KG1 (cell line): ENCODE measurements at places on chromosomes 16 and 17.

GRCh38 chr17:81322271-81323082 is 27.4 kb upstream of the SLC38A10 start:
- DNase-seq, result no peak

DNA sequence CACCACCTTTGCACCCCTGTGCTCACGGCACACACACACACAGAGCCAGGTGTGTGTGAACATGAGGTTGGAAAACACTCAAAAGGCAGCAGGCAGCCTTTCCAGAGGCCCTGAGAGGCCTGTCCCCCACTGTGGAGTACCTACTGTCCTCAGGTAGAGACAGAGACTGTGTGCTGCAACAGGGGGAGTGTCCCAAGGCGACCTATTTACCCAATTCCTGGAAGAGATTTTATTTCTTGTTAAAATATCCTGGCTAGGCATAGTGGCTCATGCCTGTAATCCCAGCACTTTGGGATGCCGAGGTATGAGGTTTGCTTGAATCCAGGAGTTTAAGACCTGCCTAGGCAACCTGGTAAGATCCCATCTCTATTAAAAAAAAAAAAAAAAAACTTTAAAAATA is 108.5 kb downstream of the COPRS start:
- no peak for DNase-seq

GRCh38 chr17:27384261-27384701 is 72.0 kb upstream of the KSR1 start:
- DNase-seq, result no peak

DNA sequence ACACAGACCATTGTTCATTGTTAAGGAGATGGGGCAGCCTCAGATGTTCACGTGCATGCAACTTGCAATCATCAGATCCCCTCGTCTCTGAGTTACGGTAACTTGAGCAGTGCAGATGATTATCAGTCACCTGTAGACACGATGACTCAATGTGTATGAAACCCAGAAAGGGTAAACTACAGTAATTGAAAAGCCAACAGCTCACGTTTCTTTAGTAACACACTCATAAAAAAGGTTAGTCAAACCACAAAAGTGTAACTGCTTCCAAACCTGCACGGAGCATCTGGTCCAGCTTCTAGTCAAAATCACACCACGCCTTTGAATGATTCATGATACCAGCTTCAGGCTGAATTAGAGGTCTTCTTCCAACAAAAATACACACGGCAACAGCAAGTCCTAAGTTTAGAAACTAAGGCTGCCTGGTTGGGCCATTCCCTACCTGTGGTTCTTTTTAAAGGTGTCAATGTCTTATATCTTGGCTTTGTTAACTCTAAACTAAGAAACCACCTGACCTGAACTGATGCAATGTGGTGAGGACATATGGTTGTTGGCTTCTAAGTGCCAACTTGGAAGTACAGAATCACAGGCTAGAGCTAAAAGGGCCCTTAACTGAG is 32.3 kb downstream of the GRB7 start:
- DNase-seq, result no peak

DNA sequence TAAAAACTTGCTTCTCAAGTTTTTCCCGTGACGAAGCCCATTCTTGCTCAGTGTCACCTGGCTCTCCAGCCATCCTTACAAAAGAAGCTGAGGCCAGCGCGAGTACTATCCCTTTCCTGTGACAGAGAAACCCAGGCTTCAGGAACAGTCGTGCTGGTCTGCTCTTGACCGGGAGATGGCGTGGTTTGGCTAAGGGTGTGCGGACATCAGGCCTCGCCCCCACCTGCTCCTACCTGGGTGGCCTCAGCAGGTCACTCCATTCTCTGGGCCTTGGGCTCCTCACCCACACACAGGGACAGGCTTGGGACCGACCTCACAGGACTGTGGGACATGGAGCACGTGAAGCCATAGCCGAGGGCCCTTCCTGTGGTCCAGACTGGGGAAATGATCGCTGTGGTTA is 75.2 kb upstream of the CIBAR2 start:
- no peak for DNase-seq

DNA sequence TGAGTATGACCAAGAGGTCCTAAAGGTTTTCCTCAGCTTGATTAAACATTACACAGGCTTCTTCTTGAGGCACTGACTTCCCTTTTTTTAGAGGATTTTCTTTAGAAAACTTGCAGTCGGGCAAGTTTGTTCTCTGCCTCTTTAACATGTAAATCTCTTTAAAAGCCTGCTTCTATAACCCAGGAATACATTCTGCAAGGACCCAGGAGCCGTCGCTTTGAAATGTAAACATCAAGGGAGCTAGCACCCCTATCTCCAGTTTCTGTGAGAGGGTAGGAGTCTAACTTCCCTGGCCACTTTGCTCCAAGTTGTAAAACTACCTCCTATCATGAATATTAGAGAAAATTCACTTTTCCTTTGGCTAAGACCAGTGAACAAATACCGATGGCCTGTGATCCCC is 201.5 kb upstream of the CPHXL start:
- DNase-seq, result no peak

DNA sequence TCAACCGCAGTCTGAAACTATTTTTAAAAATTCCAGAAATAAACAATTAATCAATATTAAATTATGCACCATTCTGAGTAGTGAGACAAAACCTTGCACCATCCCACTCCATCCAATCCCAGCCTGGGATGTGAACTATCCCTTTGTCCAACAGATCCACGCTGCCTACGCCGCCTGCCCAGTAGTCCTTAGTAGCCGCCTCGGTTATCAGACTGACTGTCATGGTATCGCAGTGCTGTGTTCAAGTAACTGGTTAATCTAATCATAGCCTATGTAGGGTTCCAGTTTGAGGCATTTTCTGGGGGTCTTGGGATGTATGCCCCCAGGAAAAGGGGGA is 437.7 kb downstream of the HS3ST3B1 start:
- DNase-seq, result no peak

- no peak for DNase-seq
Measured at GRCh38 chr17:43998552-43998951, 5.9 kb upstream of the NAGS start.

- DNase-seq, result no peak
Measured at GRCh38 chr16:78407191-78407590, 307.7 kb downstream of the WWOX start.

GRCh38 chr17:73363442-73364154 is 51.8 kb upstream of the CDC42EP4 start:
- no peak for DNase-seq

GRCh38 chr17:76532072-76532651 is 5.3 kb downstream of the CYGB start:
- DNase-seq, result no peak
